ENCODE measurements at places on chromosomes 2 and 18.

GRCh38 chr2:102585847-102586404 is 33.4 kb upstream of the SLC9A2 start:
- DNase-seq, result no peak

GRCh38 chr2:15253247-15253646 is 307.9 kb downstream of the NBAS start:
- no peak for DNase-seq

- DNase-seq, result peak; percentile 10
These were observed 81.1 kb downstream of the RAPH1 start for GRCh38 chr2:203453858-203454451.

DNA sequence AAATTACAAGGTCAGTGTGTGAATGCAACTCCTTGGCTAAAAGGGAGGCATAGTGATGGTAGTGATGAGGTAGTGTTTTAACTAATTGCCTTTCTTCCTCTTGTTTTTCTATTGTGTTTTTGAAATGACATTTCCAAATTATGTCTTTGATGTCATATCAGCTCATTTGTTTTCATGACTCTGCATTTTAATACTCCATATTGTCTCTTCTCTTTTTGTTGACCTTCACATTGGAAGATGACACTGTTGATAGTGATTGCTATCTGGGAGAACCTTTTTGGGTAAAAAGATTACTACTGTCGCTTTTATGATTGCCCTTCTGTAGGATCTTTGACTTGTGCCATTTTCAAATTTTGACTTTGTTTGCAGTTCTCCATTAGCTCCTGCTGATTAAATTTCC is 3.0 kb downstream of the GIGYF2 start:
- no peak for DNase-seq

DNA sequence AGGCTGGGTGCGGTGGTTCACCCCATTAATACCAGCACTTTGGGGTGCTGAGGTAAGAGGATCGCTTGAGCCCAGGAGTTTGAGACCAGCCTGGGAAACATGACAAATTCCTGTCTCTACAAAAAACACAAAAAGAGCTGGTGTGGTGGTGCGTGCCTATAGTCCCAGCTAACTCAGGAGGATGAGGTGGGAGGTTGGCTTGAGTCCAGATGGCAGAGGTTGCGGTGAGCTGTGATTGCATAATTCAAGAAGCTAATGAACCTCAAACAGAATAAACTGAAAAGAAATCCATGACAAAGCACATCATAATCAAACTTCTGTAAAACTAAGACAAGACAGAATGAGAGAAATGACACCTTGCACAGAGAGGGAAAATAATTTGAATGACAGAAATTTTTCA is 54.8 kb downstream of the SEMA4F start:
- no peak for DNase-seq

DNA sequence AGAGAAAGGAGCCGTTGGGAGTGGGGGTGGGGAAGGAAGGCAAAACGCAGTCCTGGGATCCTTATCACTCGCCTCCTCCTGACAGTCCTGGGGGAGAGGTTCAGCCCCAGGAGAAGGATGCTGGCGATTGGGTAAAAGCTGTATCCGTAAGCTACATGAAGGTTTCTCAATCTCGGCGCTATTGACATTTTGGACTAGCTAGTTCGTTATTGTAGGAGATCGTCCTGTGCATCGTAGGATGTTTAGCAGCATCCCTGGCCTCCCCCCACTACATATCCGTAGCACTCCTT is 511 bp upstream of the TP53I3 start:
- DNase-seq, result no peak

DNA sequence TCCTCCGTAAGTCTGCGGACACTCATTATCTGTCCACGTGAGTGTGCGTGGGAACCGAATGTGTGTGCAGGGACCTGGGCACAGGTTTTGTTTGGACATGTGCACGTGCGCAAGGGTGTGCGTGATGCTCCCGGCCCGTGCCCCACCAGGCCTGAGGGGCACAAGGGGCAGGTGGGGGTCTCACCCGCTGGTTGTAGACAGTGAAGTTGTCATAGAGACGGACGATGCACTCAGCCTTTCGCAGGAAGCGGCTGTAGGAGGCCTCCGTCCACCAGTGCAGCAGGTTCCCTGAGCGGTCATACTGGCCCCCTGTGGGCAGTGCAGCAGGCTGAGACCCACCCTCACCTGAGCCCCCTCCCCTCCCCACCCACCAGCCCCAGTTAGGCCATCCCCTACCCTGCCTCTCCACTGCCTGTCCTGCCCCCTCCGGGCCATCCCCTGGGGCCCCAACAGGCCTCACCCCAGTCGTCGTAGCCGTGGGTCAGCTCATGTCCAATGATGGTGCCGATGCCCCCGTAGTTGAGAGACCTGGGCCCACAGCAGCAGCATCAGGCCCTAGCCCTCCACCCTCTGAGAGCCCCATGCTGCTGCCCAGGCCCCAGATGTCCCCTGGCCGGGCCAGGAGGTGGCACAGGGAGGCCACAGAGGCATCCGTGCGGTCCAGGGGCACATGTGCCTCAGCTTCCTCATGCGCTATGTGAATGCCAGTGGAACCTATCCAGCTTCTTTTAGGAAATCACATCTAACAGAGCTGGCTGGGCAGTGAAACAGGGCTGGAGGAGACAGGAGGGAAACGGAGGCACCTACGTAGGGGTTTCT is 6.1 kb downstream of the ECEL1 start:
- no peak for DNase-seq

DNA sequence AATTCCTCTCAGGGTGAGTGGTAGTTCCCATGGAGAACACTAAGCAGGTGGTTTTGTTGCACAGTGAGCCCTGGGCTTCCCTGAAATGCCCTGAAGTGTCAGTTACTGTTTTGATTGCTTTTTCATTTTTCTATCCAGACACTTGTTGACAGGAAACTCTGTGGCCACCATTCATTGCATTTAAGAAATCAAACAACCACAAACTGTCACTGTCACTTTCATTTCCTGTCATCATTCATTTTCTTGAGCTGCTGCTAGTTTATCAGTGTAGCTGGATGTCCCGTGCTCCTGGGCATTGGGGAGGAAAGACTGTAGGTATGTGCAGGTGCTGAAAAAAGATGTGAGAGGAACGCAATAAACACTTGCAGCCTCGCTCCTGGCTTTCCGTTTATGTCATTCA is 891.6 kb upstream of the ZEB2 start:
- peak; percentile 24 for DNase-seq

DNA sequence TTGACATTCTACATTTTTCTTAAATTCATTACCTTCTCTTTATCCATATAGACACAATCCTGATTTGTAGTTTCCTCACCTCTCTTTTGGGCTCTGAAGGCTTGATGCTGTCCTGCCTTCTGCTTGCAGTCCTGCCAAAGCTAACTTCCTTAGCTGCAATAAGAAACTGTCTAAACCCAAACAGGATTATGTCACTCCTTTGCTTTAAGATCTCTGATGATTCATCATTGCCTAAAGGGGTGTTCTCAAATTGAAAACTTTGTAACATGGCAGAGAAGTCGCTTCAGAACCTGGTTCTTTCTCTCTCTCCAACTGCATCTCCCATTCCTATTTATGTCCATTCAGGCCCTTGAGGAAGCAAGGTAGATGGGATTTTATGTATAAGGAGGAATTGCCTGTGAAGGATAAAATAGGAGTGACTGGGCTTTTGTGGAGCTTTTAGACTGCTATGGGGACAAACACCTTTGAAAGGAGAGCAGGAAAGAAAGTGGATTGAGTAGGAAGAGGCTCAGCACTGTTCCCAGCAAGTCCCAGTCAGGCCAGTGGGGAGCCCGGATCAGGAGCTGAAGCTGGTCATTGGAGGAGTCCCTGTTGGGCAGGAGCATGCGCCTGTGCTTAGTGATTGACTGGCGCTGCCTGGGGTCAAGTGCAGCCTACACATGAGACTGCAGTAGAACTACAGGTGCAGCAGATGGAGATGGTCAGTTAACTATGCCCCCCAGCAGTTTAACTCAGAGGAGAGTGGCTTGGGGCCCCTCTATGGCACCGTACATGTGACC is 390.6 kb downstream of the CTNNA2 start:
- no peak for DNase-seq

- DNase-seq, result no peak
These were observed 9.5 kb upstream of the SMAD4 start for GRCh38 chr18:51020536-51020935.

- no peak for DNase-seq
These were observed 9.8 kb downstream of the RIOK3 start for GRCh38 chr18:23462876-23463275.

DNA sequence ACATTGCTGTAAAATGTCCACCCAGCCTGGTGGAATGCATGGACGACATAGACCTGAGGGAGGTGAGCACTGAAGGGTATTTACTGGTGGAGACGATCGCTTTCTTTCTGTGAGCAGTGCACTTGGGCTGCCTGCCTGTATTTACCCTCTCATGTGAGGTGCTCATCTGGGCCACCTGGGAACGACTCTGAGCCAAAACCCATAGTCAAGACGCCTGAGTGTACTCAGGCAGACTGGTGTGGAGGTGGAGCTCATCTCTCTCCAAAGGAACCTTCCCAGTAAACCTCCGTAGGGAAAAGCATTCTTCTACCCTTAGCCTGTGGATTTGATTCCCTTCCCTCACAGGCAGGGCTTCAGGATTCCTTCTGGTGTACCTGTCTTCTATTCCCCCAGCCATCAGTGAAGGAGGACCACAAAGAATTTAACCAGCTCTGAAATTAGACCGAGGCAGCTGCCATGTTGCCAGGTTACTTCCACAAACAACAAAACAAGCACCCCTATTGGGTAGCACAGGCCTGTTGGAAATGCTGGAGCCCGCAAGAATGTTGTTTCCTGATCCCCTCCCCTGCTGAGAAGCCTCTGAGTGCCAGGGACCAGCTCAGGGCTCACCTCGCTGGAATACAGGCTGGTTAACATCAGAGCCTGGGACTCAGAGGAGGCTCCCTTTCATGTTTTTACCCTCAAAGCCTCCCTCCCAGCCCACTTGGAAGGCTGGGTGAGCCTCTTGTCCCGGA is 47.5 kb upstream of the TXNDC2 start:
- DNase-seq, result no peak

- DNase-seq, result peak; percentile 91
These were observed 27.8 kb upstream of the CXXC1 start for GRCh38 chr18:50315100-50315871.

DNA sequence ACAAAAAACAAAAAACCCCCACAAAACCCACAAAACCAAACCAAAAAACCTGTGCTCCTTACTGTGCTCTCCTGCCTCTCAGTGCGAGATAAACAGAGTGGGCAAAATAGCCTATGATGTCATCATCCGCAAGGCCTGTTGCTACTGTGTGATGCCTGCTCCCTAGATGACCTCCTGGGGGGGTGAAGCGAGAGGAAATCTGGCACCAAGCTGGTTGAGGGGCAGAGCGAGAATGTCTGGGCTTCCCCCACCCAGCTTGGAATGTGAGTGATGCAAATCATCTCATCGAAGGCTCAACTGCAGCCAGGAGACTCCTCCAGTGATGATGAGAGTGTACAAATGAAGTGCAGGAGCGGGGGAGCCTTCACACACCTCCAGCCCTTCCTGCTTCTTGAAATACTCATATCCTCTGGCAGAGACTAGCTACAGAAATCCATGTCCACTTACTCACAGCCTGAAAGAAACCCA is 57.7 kb upstream of the MAP4K3 start:
- DNase-seq, result peak; percentile 77

DNA sequence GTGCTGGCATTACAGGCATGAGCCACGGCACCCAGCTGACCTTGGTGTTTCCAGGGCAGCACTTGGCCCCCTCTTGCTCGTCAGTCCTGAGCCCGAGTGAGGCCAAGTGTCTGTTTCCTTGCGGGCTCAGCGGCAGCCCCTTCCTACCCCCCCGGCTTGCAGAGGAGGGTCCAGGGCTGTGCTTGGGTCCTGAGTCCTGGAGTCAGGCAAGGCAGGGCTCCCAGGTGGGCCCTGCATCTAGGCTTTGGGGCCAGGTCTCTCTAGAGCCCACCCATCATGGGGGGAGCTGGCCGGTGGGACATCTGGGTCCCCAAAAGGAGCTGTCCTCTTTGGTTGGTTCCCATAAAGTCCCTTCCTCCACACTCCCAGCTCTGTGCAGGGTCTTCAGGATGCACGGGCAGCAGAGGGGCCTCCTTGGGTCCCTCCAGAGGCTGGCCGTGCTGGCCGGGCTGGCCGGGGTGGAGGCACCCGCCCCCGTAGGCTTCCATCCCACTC is 63.7 kb upstream of the HPCAL1 start:
- DNase-seq, result no peak

- no peak for DNase-seq
These were observed 5.5 kb downstream of the COPS9 start for GRCh38 chr2:240130393-240131195.

- no peak for DNase-seq
These were observed 46.9 kb upstream of the NDUFV2 start for GRCh38 chr18:9055626-9056025.

- no peak for DNase-seq
These were observed 176.6 kb downstream of the GFPT1 start for GRCh38 chr2:69210385-69210784.

GRCh38 chr2:190103144-190103543 is 40.6 kb upstream of the MSTN start:
- no peak for DNase-seq

GRCh38 chr2:104412384-104412783 is 441.5 kb upstream of the POU3F3 start:
- DNase-seq, result no peak

DNA sequence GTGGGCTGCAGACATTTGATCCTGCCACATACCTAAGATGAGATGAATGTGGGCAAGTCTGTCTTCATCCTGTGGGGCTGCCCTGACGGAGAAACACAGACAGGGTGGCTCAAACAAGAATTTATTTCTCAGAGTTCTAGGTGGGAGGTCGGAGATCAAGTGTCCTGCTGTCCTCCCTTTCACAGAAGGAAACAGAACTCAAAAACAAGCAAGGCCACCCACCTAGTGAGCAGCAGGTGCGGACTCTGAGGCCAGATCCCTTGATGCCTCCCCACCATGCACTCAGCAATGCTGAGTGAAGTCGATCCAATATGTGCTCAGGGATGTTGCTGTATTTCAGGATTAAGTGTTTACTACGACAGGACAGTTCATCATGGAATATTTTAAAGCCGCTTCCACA is 63.0 kb upstream of the SNTG2 start:
- no peak for DNase-seq

- DNase-seq, result no peak
These were observed 49.5 kb upstream of the RAB12 start for GRCh38 chr18:8559612-8560186.

- no peak for DNase-seq
These were observed 57.8 kb upstream of the KIF5C start for GRCh38 chr2:148817210-148817708.

DNA sequence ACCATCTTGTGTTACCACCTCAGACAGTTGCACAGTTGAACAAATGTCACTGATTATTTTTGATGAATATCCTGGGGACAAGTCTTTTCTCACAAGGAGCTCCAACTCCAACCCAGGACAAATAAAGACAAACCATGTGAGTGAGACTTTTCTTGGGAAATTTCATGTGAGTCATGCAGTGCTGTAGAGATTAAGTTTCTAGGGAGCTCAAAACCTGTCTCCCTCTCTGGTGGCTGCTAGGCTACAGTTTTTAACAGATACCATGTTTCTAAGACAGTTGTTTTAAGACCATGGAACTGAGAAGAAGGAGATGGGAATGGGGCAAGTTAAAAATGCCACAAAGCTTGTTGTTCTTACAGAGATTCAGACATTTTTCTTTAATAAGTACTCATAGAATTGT is 255.5 kb downstream of the RIT2 start:
- no peak for DNase-seq

All from GM12864 (cell line).